ENCODE measurements at places on chromosomes 16 and 17. TPM values are rescaled to one million over a fixed set of nuclear protein-coding genes. Genes with fewer than 3 reads are reported as not detected.

WRAP53 gene
- 18.5 TPM for total RNA-seq

DNA sequence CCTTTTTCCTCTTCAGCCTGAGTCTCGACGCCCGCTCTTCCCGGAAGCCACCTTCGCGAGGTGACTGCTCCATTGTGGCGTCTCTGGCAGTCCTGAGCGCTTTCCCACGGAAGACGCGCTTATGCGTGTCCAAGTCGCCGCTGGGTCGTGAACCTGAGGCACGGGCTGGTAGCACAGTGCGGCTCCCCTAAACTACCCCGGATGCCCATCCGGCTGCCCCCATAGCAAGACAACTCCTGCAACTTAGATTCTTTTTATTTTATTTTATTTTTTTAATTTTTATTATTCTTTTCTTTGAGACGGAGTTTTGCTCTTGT, 2.1 kb upstream of the ESRP2 start:
- no peak for DNase-seq

DNA sequence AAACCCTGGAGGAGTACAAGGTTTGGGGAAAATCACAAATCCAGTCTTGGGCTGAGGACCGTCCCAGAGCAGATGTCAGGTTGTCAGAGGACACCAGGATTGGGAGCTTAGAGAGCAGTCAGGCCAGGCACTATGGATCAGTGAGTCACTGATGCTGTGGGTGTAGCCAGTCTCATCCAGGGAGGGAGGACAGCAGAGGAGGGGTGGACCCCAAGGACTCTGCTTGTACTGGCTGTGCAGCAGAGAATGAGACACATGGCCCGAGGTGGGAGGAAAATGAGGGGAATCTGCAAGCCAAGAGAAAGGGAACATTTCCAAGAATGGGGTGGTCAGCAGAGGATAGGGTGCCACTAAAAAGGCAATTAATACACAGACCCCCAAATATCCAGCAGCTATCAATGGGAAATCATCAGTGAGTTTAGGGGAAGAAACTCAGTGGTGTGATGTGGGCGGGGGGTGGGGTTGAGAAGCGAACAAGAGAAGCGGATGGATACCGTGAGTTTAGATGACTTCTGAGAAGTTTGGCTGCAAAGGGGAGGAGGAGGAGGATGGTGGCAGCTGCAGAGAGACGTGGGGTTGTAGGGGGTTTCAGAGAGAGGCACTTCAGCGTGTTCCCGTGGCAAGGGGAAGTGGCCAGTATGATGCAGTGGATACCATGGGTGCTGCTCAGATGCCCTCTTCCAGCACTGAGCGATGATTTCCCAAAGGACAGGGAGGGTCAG, 43.9 kb downstream of the ARHGAP27 start:
- DNase-seq = no peak

DNA sequence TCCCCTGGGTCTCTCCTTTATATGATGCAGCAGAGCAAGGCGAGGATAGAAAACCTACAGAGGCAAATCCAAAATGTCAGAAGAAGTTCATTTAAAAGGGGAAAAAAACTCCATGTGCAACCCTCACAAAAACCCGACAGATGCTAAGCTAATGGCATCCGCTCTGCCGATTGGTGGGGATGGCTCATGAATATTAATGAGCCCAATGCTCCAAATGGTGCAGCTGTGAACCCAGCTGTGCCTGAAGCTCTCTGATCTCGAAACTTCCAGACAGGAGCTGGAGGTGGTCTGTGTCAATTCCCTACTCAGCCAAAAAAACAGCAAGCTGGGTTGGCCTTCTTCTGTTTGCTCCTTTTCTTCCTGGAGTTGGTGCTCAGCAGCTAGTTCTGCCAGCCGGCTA, 15.5 kb downstream of the SNX11 start:
- no peak for DNase-seq

GRCh38 chr16:2775765-2776499, 1.1 kb downstream of the ELOB start:
- no peak for DNase-seq

Measured in HT-29 (cell line).